ENCODE measurements at places on chromosomes 5 and 9. TPM values are rescaled to one million over a fixed set of nuclear protein-coding genes. Genes with fewer than 3 reads are reported as not detected.

DNA sequence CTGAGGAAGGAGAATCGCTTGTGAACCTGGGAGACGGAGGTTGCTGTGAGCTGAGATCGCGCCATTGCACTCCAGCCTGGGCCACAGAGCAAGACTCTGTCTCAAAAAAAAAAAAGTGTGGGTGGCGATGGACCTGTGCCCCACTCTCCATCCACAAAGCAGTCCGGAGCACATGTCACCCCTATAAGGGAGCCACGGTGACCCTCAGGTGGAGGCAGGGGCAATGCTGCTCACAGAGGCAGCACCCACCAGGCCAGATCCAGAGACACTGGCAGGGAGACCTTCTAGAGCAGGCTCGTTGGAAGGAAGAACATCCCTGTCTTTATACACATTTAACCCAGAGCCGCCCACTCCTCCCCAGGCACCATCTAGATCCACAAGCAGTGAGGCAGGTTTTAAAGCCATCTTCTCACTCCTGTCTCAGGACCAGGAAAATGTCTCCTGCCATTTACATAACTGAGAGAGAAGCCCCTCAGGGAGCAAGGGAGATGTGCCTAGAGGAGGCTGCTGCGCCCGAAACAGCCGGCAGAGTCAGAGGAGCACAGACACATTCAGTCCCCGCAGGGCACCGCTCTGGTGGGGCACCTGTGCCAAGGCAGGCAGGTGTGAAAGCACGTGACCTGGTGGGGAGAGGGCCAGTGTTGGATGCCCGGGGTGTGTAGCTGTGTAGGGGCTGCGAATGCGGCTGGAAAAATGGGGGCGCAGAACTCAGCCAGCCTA is 31.6 kb upstream of the ADAMTS2 start:
- no peak for DNase-seq

- DNase-seq: no peak
Measured at GRCh38 chr5:72214168-72214567, 105.9 kb downstream of the MRPS27 start.

DNA sequence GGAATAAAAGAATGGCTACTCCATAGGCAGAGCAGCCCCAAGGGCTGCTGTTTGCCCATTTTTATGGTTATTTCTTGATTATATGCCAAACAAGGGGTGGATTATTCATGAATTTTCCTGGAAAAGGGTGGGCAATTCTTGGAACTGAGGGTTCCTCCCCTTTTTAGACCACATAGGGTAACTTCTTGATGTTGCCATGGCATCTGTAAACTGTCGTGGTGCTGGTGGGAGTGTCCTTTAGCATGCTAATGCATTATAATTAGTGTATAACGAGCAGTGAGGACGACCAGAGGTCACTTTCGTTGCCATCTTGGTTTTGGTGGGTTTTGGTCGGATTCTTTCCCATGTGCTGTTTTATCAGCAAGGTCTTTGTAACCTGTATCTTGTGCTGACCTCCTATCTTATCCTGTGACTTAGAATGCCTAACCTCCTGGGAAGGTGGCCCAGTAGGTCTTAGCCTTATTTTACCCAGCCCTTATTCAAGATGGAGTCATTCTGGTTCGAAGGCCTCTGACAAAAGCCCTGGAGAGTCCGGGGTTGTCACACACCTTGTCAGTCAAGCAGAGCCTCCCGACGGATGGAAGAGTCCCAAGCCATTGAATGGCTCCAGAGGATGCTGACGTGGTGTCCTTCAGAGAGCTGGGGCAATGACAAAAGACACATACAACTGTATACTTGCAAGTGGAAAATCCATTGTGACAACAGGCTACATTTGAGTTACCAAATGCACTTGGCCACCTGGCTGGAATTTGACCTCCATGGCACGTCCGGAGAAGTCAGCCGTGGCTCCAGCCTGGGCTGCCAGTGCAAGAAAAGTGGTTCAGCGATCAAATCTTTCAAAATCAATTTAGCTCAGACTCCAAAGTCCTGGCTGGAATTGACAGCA is 67.1 kb upstream of the CLINT1 start:
- no peak for DNase-seq

SPINK4 gene
- total RNA-seq: not detected

DNA sequence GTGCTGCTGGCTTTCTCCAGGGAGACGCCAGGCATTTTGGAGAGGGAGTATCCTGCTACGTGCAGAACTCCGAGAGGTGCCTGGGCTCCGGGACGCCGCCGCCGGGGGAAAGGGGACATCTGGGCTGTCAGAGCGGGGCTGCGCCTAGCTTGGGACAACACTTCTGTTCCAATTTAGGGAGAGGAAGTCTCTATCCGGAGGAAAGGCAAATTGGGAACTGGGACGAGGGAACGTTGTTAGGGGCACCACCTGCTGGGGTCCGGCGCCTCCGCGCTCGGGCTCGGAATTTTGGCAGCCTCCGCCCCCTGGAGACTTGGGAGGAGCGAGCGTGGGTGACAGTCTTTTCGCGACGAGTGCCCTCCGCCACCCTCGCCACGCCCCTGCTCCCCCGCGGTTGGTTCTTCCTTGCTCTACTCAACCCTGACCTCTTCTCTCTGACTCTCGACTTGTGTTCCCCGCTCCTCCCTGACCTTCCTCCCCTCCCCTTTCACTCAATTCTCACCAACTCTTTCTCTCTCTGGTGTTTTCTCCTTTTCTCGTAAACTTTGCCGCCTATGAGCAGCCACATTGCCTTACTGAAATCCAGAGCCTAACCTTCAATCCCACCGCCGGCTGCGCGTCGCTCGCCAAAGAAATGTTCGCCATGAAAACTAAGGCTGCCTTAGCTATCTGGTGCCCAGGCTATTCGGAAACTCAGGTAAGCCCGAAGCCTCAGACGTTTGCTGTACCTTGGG is 1.6 kb downstream of the TSLP start:
- DNase-seq: peak; percentile 81
